ENCODE measurements at places on chromosomes 7 and 10.

- DNase-seq = no peak
Observed at GRCh38 chr10:132463333-132464255, 66.6 kb downstream of the PWWP2B start.

DNA sequence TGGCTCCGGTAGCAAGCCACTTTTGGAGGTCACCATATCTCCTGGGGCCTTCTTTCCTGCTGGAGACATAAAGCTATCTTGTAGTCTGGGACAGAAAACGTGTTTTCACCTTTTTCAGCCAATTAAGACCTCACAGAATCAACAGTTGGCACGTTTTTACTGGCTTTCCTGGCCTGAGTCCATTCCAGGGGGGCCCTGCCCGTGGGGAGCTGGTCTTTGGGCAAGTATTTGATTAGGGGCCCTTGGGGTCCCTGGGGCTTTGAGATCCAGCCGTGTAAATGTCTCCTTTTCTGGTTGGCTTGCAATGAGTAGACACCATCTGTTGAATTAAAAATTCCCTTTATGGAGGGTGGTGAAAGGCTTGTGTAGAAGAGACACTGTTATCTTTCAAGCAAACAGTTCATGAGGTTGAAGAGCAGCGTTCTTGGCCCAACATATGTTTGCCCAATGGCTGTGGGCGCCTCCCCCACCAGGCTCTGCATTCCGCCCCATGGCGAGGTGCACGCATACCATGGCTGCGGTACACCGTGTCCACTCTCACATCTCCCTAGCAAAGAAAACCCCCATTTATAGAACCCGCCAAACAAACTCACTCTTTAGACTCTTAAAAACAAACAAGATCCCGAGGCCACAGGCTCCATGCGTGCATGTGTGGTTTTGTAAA lies 593.2 kb downstream of the LRMDA start:
- DNase-seq = no peak

GRCh38 chr10:90167174-90168064 lies 466.0 kb downstream of the KIF20B start:
- no peak for DNase-seq

GRCh38 chr7:28726555-28726954 lies 231.6 kb downstream of the TRIL start:
- DNase-seq = no peak

GRCh38 chr7:35524112-35524804 lies 170.7 kb downstream of the HERPUD2 start:
- no peak for DNase-seq

DNA sequence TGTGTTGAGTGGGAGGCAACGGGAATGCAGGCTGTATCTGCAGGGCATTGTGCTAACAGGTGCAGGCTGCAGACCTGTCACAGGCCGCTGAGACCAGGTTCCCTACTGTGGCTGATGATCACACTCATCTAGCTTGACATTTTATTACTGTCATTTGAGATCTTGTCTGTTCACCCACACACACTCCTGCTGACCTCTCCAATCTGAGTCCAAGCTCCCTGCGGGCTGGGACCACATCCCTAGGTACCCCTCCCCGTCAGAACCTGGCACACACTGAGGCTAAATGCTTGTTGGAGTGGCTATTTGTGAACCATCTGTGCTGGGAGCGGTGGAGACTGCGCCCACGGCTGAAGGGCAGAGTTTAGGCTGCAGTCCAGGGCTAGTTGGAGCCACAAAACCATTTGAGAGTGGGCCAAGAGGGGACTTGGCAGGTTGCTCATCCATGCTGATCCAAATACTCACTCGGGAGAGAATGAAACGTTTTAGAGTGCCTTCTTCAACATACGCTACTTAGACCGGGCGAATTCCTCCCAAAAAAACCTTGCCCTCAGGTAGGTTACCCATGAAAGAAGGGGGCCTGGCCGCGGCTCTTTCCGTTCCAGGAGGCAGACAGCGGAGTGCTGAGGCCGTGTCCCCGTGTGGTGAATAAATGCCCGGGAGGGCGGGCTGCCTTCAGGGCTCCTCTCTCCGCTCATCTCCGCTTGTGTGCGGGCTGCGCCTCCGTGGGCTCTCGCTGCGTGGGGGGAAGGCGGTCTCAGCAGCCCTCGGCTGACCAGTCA lies 164.4 kb downstream of the RGS10 start:
- no peak for DNase-seq

- DNase-seq = no peak
Observed at GRCh38 chr7:94908323-94909178, 1.2 kb downstream of the PPP1R9A start.

Data from activated CD4-positive, CD25-positive, alpha-beta regulatory T cell treated with anti-CD3 and anti-CD28 coated beads, Interleukin-2, amount 50 U/mL, for 72 hours (primary cell).